ENCODE measurements at places on chromosomes 4 and X.

DNA sequence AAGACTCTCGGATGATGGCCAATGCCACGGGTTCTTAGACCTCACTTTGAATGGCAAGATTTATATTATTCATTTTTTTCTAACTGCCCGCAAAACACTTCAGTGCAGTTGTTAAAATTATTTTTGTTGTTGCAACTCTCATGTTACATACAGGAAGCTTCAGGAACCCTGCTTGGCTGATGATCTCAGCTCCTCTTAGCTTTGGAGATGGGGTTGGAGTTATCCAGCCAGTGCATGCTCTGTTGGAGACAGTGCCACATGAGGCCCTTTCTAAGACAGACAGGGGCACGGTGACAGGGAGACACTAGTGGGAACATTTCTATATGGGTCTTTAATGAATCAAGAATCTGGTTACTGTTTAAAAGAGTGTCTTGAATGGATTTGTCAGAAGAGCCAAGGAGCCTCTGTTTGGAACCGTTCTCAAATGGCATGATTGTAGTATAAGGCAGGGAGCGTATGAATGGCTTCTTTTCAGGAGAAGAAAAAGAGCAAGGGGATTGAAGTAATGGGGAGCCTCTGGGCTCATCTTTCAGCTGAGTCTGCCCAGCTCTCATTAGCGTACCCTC is 61.9 kb upstream of the ENPP6 start:
- DNase-seq, result no peak

- DNase-seq, result no peak
Measured at GRCh38 chrX:136210243-136210642, 41.0 kb downstream of the MAP7D3 start.

GRCh38 chr4:7384929-7385890 is 49.5 kb downstream of the PSAPL1 start:
- no peak for DNase-seq

DNA sequence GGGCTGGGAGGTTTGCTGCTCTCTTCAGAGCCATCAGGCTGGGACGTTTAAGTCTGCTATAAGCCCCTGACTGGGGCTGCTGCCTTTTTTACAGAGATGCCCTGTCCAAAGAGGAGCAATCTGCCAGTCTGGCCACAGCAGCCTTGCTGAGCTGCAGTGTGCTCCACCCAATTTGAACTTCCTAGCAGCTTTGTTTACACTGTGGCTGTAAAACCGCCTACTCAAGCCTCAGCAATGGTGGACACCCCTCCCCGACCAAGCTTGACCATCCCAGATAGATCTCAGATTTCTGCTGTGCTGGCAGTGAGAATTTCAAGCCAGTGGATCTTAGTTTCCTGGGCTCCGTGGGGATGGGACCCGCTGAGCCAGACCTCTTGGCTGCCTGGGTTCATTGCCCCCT is 40.7 kb downstream of the SPATA18 start:
- no peak for DNase-seq

GRCh38 chr4:27016551-27016950 is 155.9 kb downstream of the STIM2 start:
- no peak for DNase-seq

- DNase-seq, result no peak
Measured at GRCh38 chr4:76201276-76201675, 12.3 kb downstream of the SCARB2 start.

GRCh38 chrX:20988804-20989203 is 385.4 kb upstream of the CNKSR2 start:
- no peak for DNase-seq

DNA sequence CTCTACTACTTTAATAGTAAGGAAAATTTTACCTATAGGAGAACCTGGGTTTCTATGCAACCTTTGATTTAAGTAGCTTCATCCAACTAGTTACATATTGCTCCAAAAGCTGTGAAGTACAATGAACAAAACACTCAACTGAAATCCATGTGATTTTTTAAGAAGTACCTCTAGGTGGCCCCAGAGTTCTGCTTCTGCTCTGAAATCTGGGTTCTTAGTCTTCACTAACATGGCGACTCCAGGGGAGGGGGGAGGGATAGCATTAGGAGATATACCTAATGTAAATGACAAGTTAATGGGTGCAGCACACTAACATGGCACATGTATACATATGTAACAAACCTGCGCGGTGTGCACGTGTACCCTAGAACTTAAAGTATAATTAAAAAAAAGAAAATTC is 73.4 kb upstream of the MAGEB2 start:
- peak; percentile 20 for DNase-seq

- no peak for DNase-seq
Measured at GRCh38 chr4:15012017-15012788, 9.9 kb downstream of the CPEB2 start.

Measured in NCI-H226 (cell line).